ENCODE measurements at places on chromosomes 12 and 14. TPM values are rescaled to one million over a fixed set of nuclear protein-coding genes. Genes with fewer than 3 reads are reported as not detected.

DNA sequence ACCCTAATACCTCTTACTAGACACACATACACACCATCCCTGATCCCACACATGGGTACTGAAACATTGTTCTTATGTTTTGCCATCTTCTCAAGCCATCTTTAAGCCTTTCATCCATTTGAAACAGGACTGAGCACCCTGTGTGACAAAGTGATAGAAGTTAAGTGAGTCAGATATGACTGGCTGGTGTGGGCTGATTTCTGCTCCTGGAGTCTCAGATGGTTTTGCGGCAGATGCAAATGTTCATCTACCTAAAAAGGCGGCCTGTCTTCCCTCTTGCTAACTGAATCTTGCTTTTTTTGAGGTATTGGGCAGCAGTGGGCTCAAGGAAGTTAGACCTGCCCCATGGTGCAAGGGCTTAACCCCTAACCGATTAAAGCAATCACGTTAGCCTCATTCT, 30.4 kb upstream of the PKP2 start:
- H3K4me3 ChIP-seq, result no peak overlapping the region
- no peaks in the 10 kb centered on the region for H3K36me3 ChIP-seq
- no peak for DNase-seq
- H3K4me1 ChIP-seq, result no peaks in the 10 kb centered on the region

Gene SLC11A2
- total RNA-seq, result 19.8 TPM

Gene KCNJ8
- 3.4 TPM for total RNA-seq

DNA sequence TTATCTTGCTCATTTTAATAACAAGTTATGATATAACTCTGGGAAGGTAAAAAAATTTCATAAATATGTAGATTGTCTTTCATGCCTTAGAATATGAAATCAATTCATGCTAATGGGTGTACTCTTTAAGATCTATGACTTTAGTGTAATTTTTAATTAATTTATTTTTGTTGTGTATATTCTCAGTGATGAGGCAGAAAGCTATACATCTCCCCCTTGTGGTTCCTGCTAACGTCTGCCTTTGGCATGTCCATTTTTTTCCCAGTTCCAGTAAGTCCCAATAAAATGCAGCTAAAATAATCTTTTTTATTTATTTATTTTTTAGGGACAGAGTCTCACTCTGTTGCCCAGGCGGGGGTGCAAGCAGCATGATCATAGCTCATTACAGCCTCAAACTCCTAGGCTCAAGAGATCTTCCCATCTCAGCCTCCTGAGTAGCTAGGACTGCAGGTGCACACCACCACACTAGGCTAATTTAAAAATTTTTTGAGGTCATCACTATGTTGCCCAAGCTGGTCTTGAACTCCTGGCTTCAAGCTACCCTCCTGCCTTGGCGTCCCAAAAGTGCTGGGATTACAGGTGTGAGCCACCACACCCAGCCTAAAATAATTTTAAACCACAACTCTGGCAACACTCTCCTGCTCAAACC, 3.3 kb upstream of the CHURC1 start:
- H3K27ac ChIP-seq, result no peak overlapping the region
- H3K4me1 ChIP-seq, result peaks cover 9% of the 10 kb centered on the region
- no peaks in the 10 kb centered on the region for H3K36me3 ChIP-seq
- H3K27me3 ChIP-seq, result no peaks in the 10 kb centered on the region

Gene PPTC7
- total RNA-seq, result 101 TPM

- no peak for DNase-seq
- peaks cover 27% of the 10 kb centered on the region for H3K4me1 ChIP-seq
- H3K4me3 ChIP-seq, result no peak overlapping the region
- H3K36me3 ChIP-seq, result no peaks in the 10 kb centered on the region
- no peak overlapping the region for H3K27ac ChIP-seq
- H3K27me3 ChIP-seq, result no peaks in the 10 kb centered on the region
Measured at GRCh38 chr14:76998910-76999309, 29.6 kb downstream of the IRF2BPL start.

GRCh38 chr12:12265571-12266388, 1.1 kb downstream of the LRP6 start:
- H3K36me3 ChIP-seq, result no peaks in the 10 kb centered on the region
- H3K4me3 ChIP-seq, result peak overlapping the region; percentile 89
- H3K4me1 ChIP-seq, result peaks cover 16% of the 10 kb centered on the region
